Fibroblast of the conjunctiva (primary cell): ENCODE measurements at places on chromosomes 6 and 20.

GRCh38 chr20:57047281-57048026, 219.0 kb downstream of the BMP7 start:
- no peak for DNase-seq

DNA sequence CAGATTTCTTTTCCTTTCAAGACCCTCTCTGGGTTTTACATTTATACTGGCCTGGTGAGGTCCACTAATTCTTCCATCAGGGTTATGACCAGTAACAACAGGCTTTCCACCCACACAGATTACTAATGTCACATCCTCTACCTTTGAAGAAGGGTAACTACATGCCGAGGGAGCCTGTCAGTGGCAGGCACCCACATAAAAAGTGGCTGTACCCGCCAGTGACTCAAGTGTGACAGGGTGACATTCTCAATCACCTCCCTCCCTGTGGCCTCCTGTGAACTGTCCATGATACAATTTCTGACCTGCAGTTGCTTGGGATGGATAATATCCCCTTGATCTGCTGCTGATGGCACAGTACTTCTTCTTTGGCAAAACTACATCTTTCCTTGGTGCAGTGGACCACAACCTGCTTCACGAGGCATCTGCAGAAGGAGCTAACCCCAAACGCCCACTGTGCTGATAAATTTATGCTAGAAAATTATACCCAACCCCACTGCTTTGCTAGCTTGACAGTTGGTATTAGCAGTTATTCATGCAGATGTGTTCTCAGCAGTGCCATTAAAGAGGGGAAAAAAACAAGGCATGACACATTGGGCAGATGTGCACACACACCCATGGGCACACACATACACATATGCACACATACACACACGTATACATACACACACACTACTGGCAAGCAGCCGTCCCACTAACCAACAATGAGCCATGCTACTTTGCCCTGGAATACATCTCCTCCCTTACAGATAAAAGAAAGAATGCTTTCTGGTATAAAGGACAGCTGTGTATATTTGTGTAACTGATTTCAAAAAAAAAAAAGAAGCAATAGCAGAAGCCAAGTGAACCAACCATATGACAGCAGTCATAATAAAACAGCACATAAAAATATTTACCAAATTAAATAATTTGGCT, 20.8 kb downstream of the GFOD1 start:
- DNase-seq, result no peak

DNA sequence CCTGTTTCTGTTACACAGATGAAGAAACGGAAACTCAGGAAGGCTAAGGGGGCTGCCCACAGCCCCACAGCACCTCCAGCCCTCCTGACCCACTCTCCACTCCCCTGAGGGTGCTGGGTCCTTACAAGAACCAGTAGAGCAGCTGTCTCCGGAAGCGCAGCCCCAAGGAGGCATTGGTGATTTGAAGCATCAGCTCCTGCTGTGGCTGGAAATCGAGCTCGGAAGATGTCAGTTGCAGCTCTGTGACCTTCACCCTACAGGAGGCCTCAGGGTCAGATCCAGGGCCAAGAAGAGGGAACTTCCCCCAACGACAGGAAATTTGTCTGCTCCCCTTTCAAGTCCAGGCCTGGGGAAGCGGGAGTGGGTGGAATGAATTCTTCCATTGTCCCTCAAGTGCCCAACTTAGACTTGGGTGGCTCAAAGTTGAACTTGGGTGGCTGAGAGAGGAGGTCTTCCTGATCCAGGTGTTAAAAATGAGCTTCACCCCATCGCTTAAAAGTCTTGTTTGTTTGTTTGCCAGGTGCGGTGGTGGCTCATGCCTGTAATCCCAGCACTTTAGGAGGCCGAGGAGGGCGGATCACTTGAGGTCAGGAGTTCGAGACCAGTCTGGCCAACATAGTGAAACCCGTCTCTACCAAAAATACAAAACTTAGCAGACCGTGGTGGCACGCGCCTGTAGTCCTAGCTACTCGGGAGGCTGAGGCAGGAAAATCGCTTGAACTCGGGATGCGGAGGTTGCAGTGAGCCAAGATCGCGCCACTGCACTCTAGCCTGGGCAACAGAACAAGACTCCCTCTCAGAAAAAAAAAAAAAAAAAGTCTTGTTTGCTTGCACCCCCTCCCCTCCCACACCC, 1.9 kb downstream of the PLTP start:
- no peak for DNase-seq

- DNase-seq, result no peak
Measured at GRCh38 chr20:57265997-57266290, 497 bp downstream of the BMP7 start.

DNA sequence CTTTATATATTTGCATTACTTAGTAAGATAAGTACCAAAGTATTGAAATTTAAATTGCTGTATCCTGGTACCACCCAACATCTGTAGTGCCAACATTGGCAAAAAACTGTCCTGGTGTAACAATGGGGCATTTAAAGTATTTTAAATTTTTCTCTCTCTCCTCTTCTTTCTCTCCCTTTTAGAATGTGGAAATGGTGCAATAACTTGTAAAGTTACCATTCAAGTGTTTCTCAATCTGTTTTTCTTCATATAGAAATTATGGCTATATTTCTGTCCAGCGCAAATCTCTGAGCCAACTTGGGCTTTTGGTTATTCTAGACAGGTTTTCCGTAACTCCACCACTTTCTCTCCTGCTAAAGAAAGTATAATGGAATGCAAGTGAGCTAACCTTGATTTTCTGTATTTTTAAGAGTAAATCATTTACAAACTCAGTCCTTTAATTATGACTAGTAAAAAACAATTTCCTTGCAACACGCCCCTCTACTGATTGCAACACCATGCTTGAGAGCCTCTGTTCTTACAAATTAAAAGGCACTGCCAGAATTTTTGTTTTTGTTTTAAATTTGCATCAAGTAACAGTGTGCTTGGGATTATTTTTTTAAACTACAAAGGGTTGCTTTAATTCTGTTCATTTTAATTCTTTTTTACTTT, 324.2 kb upstream of the CITED2 start:
- DNase-seq, result peak; percentile 43

DNA sequence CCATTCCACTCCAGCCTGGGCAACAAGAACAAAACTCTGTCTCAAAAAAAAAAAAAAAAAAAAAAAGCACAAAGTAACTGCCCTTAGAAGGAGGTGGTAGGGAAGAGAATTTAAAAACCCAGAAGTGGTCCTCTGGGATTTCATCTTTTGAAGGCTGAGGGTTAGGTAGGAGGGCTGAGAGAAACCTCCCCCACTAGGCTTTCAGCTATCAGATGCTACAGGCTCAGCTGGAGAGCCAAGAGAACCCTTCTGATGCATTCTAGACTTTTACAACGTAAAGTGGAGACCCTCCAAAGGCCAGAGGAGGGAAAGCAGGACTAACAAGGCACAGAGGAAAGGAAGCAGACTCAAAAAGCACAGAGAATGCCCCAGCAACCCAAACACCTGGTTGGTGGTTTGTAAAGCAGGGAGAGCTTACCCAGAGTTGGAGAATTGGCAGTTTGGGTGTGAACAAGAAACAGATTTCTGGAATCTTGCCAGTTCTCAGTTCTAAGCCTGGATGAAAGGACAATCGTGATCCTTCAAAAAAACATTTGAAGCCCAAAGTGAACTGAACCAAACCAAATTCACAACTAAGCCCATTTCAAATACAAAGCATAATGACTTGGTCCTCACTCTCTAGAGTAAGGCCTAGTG, 23.2 kb upstream of the SPAG4 start:
- no peak for DNase-seq

GRCh38 chr20:45911486-45912343, at the start of gene PLTP:
Gene PLTP (minus strand): TSS chr20:45912155. CDS start chr20:45911452, 703 bp downstream.
- DNase-seq, result no peak

DNA sequence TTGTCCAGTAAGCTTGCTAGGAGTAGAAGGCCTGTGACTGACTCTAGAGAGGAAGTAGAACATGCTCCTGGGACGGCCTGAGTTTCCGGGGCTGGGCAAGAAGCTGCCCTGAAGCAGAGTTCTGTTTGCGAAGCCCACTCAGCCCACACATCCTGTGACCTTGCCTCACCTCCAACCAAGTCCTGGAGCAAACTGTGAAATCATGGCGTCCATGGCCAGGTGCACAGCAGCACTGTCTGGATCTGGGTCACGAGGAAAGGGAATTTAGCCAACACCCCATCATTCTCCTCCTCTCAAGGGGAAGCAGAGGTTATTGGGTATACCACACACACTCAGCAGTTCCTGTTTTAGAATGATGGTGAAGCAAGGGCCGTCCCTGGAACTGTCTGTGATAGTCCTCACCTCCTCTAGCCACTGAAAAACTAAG, 87.5 kb downstream of the CRYBG1 start:
- DNase-seq, result no peak

GRCh38 chr20:1319051-1319450, 9.9 kb downstream of the SDCBP2 start:
- no peak for DNase-seq

DNA sequence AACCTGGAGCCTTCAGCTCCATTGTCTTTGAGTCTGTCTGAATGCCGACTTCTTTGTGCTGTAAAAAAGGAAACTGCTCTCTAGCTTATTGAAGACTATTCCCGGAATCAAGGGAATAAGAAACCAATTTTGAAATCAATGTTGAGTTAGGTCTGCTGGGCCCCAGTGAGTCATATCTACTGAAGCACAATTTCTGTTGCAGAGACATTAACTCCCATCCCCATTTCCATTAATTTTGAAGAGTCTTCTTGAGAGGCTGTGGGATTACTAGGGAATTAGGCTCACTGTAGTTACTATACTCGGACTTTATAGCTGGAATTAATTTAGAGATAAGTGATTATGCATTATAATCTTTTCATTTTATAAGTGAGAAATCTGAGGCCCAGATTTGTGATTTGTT, 116.7 kb downstream of the SLC35F1 start:
- no peak for DNase-seq

DNA sequence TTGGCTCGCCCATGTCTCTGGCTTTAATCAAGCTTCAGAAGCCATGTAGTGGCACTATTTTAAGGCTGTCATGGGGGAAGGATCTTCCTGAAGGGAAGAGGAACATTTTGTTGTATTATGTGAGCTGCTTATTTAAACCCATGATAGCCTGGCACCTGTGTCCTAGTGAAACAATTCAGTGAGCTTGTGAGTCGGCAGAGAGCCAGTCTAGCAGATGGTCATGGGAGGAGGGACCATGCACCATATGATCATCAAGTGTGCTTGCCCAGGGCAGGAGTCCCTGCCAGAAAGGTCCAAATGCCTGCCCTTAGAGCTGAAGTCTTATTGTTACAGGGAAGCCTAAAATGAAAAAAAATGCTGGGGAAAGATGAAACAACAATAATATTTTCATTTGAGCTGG, 132.9 kb downstream of the PRDM13 start:
- no peak for DNase-seq

GRCh38 chr20:37915800-37916570, 13.1 kb downstream of the VSTM2L start:
- DNase-seq, result no peak

GRCh38 chr6:136411453-136412354, 122.1 kb upstream of the BCLAF1 start:
- DNase-seq, result no peak

DNA sequence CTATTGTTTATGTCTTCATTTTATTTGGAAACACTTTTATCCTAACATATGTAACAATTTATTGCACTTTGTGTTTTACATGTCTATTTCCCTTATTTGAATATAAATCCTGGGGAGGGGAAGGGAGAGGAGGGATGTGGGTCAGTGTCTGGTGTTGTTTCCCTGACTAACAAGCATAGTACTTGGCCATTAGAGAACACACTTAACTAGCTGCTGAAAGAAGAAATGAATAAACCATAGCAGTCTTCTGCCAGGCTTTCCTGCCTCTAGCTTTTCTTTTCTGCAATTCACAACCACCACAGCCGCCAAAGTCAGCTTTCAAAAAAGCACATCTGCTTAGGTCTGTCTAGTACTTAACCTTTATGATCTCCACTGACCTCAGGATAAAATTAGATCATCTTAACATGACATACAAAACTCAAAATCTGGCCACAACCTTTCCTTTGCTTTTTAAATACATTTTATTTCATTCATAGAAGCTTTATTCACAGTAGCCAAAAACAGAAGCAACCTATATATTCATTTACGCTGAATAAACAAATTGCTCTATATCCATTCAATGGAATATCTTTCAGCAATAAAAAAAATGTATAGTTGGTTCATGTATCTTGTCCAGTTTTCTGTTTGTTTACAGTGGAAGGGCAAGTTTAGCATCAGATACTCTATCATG, 16.3 kb downstream of the PDSS2 start:
- DNase-seq, result no peak

- DNase-seq, result no peak
Measured at GRCh38 chr6:105982761-105983540, 103.2 kb upstream of the PRDM1 start.

GRCh38 chr20:3784216-3784853, 2.2 kb downstream of the CENPB start:
- no peak for DNase-seq

- no peak for DNase-seq
Measured at GRCh38 chr20:54479138-54479906, 3.9 kb downstream of the DOK5 start.

DNA sequence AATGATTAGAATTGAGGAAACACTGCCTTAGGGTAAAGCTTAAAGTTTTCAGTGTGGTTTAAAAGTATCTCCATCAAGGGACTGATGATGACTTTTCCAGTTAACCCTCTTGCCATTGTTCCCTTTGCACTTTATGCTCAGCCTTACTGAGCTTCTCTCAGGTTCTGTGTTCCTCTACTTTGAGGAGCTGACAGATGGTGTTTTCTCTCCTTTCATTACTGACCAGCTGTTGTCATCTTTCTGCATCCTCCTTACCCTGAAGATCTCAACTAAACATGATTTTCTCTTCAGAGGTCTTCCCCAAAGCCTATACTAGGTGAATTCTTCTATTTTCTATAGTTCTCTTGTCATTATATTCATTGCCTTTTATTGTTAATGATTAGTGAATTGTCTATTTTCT, 475.6 kb upstream of the SYNCRIP start:
- DNase-seq, result no peak

DNA sequence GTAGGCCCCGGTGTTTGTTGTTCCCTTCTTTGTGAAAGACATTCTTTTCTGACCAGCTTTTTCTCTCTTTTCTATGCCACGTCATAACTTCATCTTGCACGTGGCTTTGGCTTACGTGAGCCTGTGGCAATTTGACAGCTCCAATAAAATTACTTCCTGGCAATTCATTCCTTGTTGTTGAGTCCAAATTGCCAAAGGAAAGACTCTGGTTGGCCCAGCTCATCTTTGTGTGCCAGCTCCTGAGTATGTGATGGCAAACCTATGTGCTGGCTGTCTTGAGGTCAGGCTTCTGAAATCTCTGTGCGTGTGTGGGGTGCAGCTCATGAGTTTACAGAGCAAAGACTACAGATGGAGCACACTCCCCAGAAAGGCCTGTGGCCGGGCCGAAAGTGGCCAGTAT, 272.5 kb upstream of the SGK1 start:
- DNase-seq, result no peak

- no peak for DNase-seq
Measured at GRCh38 chr20:43516251-43516824, 8.8 kb downstream of the L3MBTL1 start.
